ENCODE measurements at places on chromosomes 7 and 10.

DNA sequence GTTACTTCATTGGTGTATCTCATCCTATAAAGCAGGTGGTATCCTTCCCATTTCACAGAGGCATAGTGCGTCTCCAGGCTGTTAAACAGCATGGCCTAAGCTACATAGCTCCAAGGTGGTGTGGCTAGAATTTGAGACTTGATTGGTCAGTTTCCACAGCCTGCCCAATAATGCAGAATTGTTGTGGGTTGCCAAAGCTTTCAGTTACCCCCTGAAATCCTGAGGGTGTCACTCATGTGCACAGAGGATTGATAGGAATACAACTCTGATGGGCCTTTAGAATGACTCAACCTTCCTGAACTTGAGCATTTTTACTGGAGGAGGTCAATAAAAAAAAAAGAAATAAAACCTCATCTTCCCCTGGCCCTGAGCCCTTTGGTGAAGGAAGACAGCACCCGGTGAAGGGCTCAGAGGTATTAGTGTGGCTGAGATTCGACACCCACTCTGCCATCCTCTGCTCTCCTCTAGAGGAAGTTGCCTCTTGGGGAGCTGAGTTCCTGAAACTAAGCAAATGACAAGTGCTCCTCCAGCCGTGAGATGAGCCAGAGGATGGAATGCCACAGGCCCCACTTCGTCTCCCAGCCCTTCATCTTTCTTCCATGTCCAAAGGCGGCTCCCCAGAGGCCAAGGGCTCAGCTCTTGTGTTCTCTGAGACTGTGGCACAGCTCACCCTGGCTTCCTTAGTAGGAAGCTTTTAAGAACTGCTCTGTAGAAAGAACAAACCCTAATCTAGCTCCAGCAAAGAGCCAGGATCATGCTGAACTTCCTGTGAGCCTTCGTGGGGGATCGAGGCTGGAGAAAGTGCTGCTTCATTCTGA lies 1.0 kb downstream of the ACSL5 start:
- no peak for DNase-seq

DNA sequence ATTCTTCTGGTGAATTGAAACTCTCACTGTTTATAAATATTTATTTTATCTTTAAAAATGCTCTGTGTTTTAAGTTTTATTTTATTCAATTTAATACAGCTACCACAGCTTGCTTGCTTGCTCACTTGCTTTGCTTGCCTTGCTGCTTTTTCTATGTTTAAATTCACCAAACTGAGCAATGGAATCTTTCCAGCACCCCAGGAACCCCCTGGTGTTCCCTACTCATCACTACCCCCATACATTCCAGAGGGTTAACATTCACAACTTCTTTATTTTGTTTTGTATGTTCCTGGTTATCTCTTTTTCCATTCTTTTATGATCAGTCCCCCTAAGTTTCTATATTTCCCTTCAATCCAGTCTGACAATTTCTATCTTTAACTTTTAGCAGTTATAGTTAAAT lies 166.5 kb upstream of the COL1A2 start:
- DNase-seq: no peak

DNA sequence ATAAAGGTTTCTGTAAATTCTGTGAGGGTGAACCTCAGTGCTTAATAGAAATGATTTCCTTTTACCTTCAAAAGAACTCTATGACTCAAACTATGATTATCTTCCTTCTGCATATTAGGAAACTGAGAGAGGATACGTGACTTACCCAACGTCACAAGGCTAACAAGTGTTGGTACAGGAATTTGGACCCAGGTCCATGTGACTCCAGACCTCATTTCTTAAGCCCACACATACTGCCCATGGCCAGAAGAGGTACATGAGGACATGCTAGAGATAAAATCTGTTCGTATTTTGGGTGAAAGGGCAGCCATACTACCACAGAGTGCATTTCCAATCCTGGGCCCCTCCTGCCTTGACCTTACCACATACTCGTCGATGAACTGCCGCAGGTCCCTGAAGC lies 61.5 kb upstream of the TM9SF3 start:
- DNase-seq: no peak

DNA sequence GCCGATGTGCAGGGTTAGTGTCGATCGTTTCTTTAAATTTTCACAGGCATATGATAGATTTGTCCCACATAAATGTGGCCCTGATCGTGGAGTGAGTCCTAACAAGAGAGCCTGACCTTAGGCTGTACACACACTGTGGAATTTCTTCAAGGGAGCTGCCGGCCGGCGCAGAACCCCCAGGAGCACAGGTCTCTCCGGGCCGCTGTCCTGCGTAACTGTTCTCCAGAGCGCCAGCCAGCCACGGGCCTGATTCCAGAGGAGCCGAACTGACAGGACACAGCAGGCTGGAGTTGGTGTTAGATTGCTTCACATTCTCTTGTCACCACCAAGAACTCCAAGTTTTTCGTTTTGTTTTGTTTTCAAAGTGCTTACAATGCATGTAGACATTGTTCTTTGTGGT lies 37.3 kb downstream of the SHH start:
- no peak for DNase-seq

- no peak for DNase-seq
Measured at GRCh38 chr10:82282782-82283456, 407.9 kb downstream of the NRG3 start.

DNA sequence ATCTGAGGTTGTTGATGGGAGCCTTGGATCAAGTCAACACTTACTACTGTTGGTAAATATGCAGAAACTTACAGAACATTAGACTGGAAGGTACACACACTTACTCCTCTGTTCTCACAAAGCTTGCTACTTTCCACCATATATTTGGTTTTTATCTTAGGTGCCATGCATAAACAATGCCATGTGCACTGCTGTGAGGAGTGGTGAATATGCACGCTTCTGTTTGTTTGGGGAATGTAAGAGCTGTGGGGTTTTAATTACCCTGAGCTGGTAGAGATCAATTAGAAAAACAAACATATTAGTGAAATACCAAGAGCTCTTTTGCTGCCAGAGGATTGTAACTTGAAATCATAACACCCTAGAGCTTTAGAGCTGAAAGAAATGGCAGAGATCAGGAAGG lies 79.8 kb upstream of the ARID5B start:
- DNase-seq: peak; percentile 4
